ENCODE measurements at places on chromosomes 1 and 21. TPM values are rescaled to one million over a fixed set of nuclear protein-coding genes. Genes with fewer than 3 reads are reported as not detected.

Gene WNT2B
- total RNA-seq = 1.8 TPM

DNA sequence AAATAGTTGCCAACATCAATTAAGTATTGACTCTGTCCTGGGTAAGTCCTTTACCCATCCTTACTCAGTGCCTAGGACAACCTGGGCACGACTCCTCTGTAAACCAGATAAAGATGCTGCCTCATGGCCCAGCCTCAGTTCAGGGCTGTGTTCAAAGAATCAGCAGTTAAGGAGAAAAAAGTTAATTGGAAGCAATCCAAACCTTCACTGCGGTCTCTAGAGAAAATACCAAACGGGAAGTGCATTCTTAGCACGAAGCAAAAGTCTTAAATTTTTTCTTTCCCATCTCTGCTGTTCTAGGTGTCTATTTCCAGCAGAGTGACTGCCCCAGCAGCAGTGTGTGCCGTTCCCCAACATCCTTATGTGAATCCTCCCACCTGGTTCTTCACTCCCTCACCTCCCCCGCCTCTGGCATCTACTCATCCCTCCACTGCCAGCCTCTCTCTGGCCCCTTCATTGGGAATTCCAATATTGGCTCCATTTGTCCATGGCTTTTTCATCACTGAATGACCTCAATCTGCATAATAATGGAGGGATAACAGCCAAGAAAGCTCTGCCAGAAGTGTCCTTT lies 23.2 kb downstream of the KANK4 start:
- peak; percentile 80 for DNase-seq

DNA sequence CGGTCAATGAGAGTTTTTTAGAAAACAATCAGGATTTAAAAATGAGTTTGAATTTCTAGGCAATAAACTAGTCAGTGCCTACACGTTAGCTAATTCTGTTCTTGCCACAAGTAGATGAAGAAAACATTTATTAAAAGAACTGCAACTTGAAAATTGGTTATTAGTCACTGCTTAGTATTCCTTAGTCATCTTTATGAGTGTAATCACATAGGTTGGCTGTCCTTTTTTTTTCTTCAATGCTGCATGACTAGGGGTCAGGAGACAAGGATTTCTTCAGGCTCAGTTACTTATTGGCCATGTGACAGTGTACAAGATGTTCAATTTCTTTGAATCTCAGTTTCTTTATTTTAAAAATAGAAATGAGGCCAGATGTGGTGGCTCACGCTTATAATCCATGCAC lies 17.1 kb downstream of the SOAT1 start:
- DNase-seq = peak; percentile 81

DNA sequence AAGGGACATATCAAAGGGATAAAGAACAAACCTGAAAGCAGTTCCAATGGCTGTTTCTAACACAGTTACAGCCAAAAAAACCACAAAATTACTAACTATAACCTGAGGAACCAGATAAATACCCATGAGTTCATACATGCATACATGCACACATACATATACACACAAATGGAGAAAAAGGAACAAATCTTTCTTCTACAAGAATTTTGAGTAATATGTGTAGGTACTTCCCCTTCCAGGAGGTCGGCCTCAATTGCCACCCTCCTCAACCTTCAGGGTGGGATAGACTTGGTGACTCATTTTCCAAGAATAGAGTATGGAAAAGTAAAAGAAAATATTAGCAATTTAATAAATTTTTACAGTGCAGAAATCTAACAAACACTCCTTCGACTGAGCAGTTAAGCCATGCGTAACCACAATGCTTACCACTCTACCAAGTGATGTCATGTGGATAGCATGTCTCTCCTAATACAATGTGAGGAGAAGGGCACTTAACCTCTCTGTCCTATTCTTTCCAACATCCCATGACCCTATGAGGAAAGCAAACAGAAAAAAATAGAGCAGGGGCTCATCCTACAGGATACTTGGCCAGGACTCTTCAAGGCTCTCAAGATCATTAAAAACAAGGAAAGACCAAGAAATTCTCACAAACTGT lies 243.0 kb upstream of the RUNX1 start:
- DNase-seq = no peak

- DNase-seq = peak; percentile 40
Measured at GRCh38 chr1:174021591-174022079, 522 bp downstream of the RC3H1 start.

DNA sequence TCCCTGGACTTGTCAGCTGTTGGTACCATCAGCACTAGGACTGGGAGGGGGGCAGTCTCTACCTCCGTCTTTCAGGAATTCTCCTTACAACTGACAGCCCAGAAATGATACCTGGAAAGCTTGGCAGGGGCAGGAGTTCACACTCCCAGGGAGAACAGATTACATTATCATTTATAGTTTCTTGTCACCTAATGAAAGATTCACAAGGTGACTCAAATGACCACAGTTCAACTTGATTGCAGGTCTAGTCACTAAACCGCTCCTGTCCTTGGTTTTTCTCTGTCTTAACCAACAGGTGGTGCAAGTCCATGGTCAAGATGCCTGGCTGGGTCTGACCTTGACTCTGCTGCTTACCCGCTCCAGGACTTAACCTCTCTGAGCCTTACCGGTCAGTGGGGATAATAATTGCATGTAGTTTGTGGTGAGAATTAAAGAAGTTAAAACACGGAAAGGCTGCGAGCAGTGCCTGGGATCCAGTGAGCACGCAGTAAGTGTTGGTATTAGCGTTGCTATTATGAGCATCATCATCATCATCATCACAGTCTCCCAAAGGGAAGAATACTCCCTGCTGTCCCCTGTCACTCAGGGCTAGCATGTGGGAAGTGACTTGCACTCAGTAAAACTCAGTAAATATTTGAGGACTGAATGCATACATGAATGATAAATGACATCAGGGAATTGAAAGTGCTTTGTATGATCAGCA lies 125.3 kb upstream of the CD34 start:
- peak; percentile 27 for DNase-seq

GRCh38 chr21:27314131-27314530 lies 347.2 kb upstream of the ADAMTS5 start:
- DNase-seq = peak; percentile 20

Gene LCE1B
- total RNA-seq = not detected

Gene VAV3
- total RNA-seq = not detected

- DNase-seq = peak; percentile 45
Measured at GRCh38 chr1:87305762-87306161, 22.9 kb upstream of the LMO4 start.

- DNase-seq = no peak
Measured at GRCh38 chr1:212067787-212068186, 32.2 kb downstream of the DTL start.

DNA sequence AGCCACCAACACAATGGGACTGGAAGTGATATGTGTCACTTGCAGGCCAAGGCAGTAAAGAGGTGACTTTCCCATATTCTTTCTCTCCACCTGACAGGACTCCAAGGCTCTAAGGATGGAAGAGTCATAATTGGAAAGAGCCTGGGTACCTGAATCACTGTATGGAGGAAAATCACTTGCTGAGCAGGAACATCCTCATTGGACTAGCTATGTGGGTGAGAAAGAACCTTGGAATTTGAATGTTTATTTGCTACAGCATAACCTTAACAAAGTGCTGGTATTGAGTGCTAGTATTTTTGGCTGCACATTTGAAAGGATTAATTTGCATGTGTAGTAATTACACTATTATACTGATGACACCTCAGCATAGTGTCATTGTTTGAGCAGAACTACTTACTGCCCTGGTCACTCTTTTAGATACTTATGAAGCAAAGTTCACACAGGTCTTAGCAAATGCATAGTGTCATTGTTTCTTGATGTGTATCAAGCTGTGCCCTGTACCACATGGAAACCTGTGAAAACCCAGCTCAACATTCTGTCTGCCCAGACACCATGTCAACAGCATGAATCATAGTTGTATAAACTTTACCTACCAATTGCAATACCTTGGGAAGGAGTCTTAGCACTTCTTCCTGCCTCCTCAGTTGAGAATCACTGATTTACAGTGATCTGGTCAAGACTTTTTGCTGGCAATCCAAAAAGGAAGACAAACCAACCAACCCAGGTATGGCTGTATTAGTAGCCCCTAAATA lies 5.1 kb upstream of the S100A10 start:
- no peak for DNase-seq

- peak; percentile 48 for DNase-seq
Measured at GRCh38 chr1:109799445-109799844, 35.7 kb upstream of the EPS8L3 start.

DNA sequence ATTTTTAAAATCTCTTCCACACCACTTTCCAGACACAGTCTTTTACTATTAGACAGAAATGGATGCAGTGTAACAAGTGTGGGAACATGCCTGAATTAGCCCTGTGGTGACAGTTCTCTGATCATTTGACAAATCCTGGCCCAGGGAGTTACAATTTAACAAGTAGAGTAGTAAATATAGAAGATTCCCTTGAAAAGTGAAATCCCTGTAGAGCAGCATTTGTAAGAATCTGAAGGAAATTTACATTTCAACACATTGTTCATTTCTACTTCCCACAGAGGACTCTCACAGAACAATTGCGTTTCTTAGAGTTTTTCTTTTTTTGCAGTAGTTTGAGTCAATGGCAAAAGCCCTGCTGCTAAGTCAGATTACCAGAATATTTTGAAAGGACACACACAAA lies 458.3 kb upstream of the BRINP3 start:
- no peak for DNase-seq

Gene ALPL
- 1.1 TPM for total RNA-seq

Gene CREG1
- total RNA-seq = 272 TPM

Gene WNT9A
- total RNA-seq = 0.99 TPM

- DNase-seq = no peak
Measured at GRCh38 chr1:6241887-6242740, 1.9 kb upstream of the HES3 start.

DNA sequence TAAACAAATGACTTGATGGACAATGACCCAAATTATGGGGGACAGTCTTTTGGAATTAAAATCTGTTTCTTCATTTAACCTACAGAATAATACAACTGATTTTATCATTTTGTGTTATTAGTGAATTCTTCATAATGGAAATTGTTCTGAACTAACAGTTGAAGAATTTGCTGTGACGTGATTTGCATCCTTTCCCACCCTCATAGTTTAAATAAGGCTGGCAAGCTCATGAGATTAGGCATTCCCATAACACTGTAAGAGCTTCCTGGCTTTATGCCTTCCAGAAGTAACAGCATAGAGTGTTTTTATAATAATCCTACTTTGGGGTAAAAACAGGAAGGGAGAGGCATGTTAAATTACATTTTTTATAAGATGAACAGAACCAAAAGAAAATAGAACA lies 95.7 kb downstream of the ATP6V1G3 start:
- peak; percentile 91 for DNase-seq

Gene OR2M3
- not detected for total RNA-seq

- no peak for DNase-seq
Measured at GRCh38 chr1:237152506-237153335, 110.7 kb downstream of the RYR2 start.

- no peak for DNase-seq
Measured at GRCh38 chr21:32239551-32239950, 39.3 kb downstream of the MIS18A start.

Gene SPRR2A
- total RNA-seq = not detected

- DNase-seq = no peak
Measured at GRCh38 chr1:169648709-169649108, 18.8 kb upstream of the SELP start.

Gene PDPN
- total RNA-seq = 2.0 TPM

Gene VWA1
- total RNA-seq = 2.9 TPM

- peak; percentile 49 for DNase-seq
Measured at GRCh38 chr1:172402878-172403569, 17.5 kb upstream of the C1orf105 start.

Gene BCAN
- not detected for total RNA-seq

DNA sequence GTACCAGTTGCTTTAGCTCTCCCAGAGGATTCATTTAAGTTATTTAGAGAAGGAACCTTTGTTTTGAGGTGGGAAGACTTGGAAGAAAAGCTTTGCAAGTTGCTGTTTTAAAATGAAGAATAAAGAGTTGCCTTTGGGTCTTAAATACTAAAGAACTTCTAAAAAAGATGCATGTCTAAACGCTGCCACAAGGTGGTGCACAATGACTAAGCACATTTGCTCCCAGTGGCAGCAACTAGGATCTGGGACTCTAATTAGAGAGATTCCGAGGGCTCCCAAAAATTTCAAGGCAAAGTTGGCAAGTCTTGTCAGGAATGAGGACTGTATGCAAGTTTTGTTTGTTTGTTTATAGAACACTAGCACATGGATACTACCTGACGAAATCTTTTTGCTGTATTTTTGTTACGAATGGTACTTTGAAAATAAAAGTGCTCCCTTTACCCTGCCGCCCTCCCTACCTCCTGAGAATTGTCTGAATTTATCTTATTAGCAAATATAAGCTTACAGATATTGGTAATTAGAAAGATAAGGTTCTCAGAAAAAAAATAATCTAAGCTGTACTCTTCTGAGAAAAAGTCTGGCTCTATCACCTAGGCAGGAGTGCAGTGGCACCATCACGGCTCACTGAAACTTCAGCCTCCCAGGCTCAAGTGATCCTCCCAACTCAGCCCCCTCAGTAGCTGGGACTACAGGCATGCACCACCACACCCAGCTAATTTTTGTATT lies 121.8 kb downstream of the HFM1 start:
- DNase-seq = peak; percentile 90

GRCh38 chr1:1540090-1540817 lies at the start of gene TMEM240:
Gene TMEM240 (minus strand): TSS chr1:1540624. CDS start chr1:1540346, 278 bp downstream.
- peak; percentile 66 for DNase-seq

- no peak for DNase-seq
Measured at GRCh38 chr1:226107471-226108460, 45.2 kb downstream of the H3-3A start.

Measured in fibroblast of the aortic adventitia (primary cell).